ENCODE measurements at places on chromosomes 5 and 9. TPM values are rescaled to one million over a fixed set of nuclear protein-coding genes. Genes with fewer than 3 reads are reported as not detected.

GRCh38 chr5:31741496-31741895, 102.6 kb downstream of the PDZD2 start:
- DNase-seq: no peak

GRCh38 chr9:133496861-133497842, 18.3 kb upstream of the SLC2A6 start:
- no peak for DNase-seq

PARP8 gene
- total RNA-seq: 0.39 TPM

FGF10 gene
- total RNA-seq: not detected
